ENCODE measurements at places on chromosomes 12 and 14.

- no peak for DNase-seq
Observed at GRCh38 chr12:32448586-32448985, 49.2 kb downstream of the FGD4 start.

- DNase-seq, result no peak
Observed at GRCh38 chr14:31926123-31926522, 151.0 kb upstream of the ARHGAP5 start.

DNA sequence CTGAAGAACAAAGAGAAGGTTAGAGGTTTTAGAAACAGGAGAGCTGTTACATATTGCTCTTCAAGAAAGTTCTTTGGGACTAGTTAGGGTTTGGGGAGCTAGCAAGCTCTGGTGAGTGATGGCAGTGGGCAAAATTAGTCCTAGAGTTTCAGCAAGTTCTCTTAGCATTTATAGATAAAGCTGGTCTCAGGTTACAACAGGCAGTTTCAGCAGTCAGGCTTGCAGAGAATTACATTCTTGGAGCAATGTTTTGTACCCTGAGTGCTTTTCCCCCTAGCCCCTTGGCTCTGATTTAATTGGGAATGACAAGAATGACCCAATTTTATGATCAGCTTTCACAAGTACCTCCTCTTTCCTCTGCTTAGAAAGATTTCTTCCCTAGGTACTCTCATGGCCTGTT is 21.4 kb upstream of the EID3 start:
- no peak for DNase-seq

GRCh38 chr12:116152268-116152667 is 125.2 kb downstream of the MED13L start:
- DNase-seq, result no peak

GRCh38 chr12:125121106-125121505 is 55.9 kb downstream of the AACS start:
- no peak for DNase-seq

- no peak for DNase-seq
Observed at GRCh38 chr12:100984796-100985195, 190.2 kb downstream of the ANO4 start.

DNA sequence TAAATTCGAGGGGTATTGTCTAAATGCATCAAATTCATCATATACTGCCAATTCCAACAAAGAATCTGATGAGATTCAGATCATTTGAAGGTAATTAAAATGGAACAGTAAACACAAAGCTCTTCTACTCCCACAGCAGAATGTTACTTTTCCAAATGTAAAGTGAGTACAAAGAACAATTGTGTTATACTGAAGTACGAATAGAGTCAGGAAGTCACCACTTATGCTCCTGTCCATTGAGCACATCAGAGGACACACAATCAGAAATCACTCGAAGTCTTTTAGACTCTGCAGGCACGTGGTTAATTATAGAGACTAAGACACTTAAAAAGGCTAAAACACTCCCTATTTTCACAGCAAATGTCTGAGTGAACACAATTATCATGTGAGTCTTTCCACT is 388.5 kb upstream of the MIS18BP1 start:
- DNase-seq, result no peak

- DNase-seq, result no peak
Observed at GRCh38 chr14:23831596-23831995, 122.0 kb upstream of the DHRS4 start.

GRCh38 chr12:75685617-75686225 is 174.3 kb upstream of the KRR1 start:
- no peak for DNase-seq

DNA sequence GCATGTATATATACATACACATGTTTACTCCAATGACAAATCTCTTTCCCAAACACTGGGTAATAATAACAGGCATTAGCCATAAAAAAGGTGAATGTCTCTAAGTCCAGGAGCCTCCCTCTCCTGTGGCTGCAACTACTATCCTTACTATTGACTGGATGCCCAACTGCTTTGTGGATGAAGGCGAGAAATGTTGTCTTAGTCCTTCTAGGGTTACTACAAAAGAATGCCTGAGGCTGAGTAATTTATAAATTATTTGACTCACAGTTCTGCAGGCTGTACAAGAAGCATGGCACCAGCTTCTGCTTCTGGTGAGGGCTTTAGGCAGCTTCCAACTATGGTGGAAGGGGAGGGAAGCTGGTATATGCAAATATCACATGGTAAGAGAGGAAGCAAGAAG is 366.0 kb upstream of the DDHD1 start:
- DNase-seq, result no peak

DNA sequence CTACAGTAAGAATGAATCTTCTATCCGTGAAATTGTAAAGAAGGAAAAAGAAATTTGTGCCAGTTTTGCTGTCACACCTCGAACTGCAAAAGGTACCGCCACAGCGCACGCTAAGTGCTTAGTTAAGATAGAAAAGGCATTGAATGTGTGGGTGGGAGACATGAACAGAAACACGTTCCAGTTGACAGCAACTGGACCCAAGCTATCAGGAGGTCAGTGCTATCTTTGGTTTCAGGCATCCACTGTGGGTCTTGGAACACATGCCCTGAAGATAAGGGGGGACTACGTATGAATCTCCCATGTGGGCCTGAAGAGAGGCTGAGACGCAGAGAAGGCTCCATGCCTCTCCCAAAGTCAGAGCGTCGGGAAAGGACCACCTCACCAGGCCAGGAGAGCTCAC is 9.8 kb downstream of the IFFO1 start:
- no peak for DNase-seq

GRCh38 chr12:23628806-23629205 is 320.7 kb downstream of the SOX5 start:
- no peak for DNase-seq

DNA sequence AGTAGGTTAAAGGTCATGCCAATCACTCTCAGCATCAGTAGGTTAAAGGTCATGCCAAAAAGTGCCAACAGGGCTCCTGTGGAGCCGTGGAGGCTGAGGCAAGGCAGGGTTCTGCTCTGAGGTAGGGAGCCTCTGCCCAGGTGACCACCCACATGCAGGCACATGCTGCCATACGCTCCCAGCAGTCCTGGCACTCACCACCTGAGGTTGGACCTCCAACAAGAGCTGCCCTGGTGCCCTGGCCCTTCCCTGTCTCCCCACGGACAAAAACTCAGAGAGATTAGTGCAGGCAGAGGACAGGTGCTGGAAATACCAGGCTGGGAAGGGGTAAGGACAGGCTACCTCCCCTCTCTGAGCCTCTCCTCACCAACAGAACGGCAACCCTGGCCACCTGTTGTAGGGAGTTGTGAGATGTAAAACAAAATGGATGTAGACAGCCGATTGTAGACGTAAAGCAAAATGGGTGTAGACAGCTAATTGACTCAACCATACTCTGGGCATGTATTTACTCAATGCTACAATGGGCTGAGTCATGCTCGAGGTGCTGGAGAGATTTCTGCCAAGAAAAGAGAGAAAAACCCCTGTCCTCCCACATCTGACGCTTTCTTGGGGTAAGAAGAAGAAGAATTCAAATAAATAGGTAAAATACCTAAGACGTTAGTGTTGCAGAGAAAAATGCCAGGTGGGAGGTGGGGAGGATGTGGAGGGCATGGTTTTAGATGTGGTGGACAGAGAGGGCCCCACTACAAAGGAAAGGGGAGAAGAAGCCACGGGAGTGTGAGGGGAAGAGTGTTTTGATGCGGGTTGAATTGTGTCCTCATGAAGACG is 32.4 kb downstream of the LTBP2 start:
- DNase-seq, result no peak

DNA sequence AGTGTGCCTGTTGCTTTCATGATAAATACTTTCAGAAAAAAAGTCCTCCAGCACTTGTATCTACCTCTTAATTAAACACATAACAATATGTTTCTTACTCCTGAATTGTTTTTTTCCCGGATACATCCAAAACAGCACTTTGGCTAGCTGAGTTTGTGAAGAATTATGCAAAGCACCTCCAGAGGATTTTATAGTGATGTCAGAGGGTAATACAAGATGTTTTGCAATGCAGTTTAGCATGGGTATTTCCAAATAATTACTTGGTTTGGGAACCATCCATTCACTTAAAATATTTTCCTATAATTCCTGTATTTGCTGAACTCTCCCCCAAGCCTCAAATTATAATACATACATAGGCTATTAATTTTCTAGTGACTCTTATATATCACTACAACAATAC is 37.7 kb upstream of the DBX2 start:
- DNase-seq, result no peak

DNA sequence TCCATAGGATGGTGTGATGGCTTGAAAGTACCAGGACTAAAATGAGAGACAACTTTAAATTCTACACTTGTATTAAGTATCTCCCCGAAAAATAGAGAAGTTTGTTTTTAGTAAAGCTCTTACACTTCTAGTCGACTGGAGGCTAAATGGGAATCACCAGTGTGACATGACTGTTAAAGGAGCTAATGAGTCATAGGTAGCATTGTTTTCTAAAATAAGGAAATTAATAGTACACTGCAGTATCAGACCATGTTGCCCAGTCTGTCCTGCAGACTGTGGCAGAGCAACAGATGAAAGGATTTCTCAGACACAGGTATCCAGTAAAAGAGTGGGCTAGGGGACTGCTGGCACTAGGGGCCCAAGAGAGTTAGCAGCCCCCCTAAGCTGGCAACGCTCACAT is 140.1 kb downstream of the TMEM117 start:
- no peak for DNase-seq

GRCh38 chr14:51386983-51387735 is 147.1 kb downstream of the TMX1 start:
- no peak for DNase-seq

DNA sequence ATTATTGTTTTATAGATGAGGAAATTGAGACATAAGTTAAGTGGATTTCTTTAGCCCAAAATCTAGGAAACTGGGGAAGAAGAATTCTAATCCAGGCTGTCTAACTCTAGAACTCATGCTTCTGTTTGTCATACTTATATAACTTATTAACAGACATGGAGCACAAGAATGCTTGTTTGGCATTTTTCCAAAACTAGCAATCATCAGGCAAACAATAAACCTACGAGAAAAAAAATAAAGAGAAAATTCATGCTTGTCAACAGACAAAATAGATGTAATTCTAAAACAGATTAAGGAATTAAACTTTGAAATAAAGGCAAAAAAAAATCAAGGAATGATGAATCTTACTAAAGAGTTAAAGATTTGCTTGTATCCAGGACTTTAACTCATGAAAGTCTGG is 103.1 kb downstream of the METTL25 start:
- DNase-seq, result no peak

- no peak for DNase-seq
Observed at GRCh38 chr12:114958538-114958937, 274.6 kb upstream of the TBX3 start.

DNA sequence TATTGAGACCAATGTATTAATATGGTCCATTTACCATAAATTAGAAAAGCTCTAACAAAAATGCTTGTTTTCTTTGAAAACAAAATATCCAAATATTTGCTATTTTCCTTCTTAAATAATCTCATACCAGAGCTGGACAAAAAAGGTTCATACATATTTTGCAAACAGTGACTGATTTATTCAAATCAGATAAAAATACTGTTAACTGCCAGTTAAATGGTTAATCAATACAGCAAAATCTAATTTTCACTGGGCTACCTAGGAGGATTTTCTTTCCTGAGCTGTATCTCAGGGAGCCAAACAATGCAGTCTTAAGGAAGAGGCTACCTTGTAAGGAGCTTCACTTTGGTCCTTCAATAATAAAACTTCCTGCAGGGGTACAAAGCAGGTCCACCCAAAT is 2.0 kb downstream of the FERMT2 start:
- DNase-seq, result no peak

DNA sequence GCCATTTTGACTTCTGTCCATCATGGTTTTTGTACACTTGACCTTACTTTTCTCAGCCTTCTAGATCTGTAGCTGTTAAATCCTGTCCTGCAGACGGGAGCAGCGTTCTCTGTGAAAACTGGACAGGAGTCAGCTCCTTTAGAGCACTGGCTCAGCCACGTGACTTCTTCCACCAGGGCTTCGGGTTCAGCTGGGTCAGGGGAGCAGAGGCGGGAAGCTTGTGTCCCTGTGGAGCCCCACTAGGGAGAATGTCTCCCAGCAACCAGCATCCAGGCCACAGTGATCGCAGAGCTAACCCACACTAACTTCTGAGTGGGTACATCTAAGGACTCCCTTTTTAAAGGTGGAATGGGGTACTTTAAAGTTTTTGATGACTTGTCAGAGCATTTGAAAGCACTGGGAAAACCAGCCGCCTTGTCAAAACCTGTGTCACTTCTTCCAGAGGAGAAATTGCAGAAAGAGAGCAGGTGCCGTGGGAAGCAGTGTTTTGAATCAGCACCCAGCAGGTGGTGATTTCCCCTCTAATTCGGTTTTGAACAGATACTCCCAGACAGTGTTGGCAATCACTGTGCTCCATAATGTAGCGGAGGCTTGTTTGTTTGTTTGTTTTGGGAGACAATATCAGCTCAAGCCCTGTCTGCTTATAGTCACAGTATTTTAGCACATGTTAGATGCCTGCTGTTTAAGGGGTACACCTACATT is 17.9 kb downstream of the DERA start:
- no peak for DNase-seq

GRCh38 chr12:53200458-53201176 is 6.4 kb downstream of the ITGB7 start:
- DNase-seq, result no peak

DNA sequence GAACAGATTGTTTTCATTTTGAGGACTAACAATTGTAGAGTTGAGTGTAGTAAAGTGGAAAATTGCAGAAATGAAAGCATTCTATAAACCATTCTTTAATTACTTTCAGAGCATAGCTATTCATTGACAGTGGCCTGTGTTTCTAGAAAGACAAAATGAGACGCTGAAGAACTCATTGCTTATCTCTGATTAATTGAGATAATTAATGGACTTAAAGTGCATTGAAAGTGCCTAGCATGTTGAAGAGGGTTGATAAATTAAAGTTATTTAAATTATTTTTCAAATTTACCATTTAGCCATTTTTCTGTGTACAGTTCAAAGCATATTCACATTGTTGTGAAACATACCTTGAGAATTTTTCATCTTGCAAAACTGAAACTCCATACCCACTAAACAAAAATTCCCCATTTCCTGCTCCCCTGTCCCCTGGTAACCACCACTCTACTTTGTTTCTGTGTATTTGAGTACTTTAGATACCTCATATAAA is 57.4 kb downstream of the DAAM1 start:
- no peak for DNase-seq

DNA sequence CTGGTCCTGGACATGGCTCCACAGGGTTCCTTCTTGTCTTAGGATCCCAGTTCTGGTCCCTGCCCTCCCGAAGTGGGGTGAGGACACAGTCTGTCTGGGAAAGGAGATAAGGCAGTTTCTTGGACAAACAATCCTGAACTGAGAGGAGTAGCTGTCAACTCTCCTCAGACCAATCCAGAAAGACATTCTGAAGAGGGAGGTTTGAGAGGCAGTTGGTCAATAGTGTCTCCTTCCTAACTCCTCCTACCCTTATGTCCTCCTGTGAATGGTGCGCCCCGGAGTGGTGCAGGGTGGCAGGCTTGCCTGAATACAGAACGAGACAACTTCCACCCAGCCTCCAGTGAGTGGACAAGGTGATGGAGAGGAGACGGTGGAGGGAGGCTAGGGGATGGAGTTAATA is 15.4 kb upstream of the ASIC1 start:
- DNase-seq, result no peak

DNA sequence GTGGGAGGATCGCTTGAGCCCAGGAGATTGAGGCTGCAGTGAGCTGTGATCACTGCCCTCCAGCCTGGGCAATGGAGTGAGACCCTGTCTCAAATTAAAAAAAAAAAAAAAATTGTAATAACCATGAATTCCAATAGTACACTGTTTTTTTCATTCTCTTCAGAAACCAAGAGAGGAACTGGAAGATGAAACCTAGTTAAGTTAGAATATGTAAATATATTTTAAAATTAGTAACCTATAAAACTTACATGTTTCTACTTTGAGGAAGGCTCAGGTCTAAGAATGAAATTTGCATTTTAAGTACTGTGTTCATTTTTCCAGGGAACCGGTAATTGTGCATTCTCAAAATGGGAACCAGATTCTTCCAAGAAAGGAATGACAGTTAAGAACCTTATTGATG is 18.8 kb downstream of the KNTC1 start:
- no peak for DNase-seq

Measured in stimulated activated CD4-positive, alpha-beta T cell treated with anti-CD3 and anti-CD28 coated beads, Interleukin-1b, Interleukin-23, amount 100 ng/mL, for 1 hour (primary cell).